ENCODE measurements at places on chromosomes 1 and 21. TPM values are rescaled to one million over a fixed set of nuclear protein-coding genes. Genes with fewer than 3 reads are reported as not detected.

Gene CLCA4
- total RNA-seq = 1.7 TPM

Gene SYTL1
- total RNA-seq = 23.1 TPM

Gene CYP2J2
- total RNA-seq = 24.1 TPM

Gene ADAMTS5
- total RNA-seq = 9.8 TPM

Gene AIM2
- total RNA-seq = not detected

Gene CLDN17
- total RNA-seq = not detected

Gene SEMA6C
- 83.6 TPM for total RNA-seq

Gene DDR2
- 60.6 TPM for total RNA-seq
